Activated T-cell treated with anti-CD3 and anti-CD28 coated beads, Interleukin-2, amount 50 U/mL, for 72 hours (primary cell): ENCODE measurements at places on chromosomes 6 and 20. TPM values are rescaled to one million over a fixed set of nuclear protein-coding genes. Genes with fewer than 3 reads are reported as not detected.
A peak's percentile ranks its signal among the peaks of the same experiment; 100 is the strongest.

DNA sequence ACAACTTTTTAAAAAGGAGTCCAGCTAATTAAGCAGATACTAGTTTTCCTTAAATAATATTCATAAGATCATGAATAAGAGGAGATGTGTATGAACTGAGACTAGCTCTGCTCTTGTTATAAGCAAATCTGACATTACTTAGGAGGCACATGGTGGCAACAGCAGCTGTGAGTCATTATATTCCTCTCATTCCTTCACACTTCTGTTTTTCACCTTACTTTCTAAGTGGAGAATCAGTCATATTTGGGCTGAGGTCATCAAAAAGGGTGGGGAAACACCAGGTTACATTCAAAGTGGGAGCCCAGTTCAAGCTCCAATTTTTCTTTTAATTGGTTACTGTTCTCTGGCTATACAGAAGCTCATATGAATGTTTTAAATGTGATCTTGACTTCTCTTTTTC, 6.0 kb upstream of the RIPPLY2 start:
- H3K36me3 ChIP-seq, result no peaks in the 10 kb centered on the region
- peaks cover 41% of the 10 kb centered on the region for H3K27me3 ChIP-seq
- H3K4me1 ChIP-seq, result no peaks in the 10 kb centered on the region
- H3K27ac ChIP-seq, result no peak overlapping the region
- H3K4me3 ChIP-seq, result no peak overlapping the region
- DNase-seq, result no peak

- H3K4me3 ChIP-seq, result no peak overlapping the region
- peaks cover 13% of the 10 kb centered on the region for H3K4me1 ChIP-seq
- H3K27ac ChIP-seq, result no peak overlapping the region
- no peak for DNase-seq
- peaks cover 32% of the 10 kb centered on the region for H3K27me3 ChIP-seq
Measured at GRCh38 chr20:47781632-47782031, 3.6 kb downstream of the SULF2 start.

- H3K36me3 ChIP-seq, result peaks cover 14% of the 10 kb centered on the region
- H3K4me1 ChIP-seq, result no peaks in the 10 kb centered on the region
- H3K4me3 ChIP-seq, result no peak overlapping the region
- no peak overlapping the region for H3K27ac ChIP-seq
- no peak for DNase-seq
Measured at GRCh38 chr6:157955675-157956074, 26.0 kb upstream of the SYNJ2 start.

Gene TRERF1
- total RNA-seq, result 43.0 TPM

DNA sequence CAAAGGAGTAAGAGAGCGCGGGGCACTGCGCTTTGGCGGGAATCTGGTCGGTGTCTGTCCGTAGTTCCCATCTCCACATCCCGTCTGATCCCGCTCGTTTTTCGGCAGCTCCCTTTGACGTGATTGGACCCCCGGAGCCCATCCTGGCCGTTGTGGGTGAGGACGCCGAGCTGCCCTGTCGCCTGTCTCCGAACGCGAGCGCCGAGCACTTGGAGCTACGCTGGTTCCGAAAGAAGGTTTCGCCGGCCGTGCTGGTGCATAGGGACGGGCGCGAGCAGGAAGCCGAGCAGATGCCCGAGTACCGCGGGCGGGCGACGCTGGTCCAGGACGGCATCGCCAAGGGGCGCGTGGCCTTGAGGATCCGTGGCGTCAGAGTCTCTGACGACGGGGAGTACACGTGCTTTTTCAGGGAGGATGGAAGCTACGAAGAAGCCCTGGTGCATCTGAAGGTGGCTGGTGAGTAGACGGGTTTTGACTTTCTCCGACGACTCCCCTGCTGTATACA, 1.4 kb downstream of the BTN1A1 start:
- DNase-seq, result peak; percentile 38
- H3K27me3 ChIP-seq, result peaks cover 41% of the 10 kb centered on the region
- H3K36me3 ChIP-seq, result peaks cover 2% of the 10 kb centered on the region
- peak overlapping the region; percentile 84 for H3K4me3 ChIP-seq
- H3K4me1 ChIP-seq, result peaks cover 11% of the 10 kb centered on the region
- no peak overlapping the region for H3K27ac ChIP-seq
